Stimulated activated CD8-positive, alpha-beta memory T cell treated with anti-CD3 and anti-CD28 coated beads, Interleukin-2, amount 100 ng/mL, for 1 hour (primary cell): ENCODE measurements at places on chromosomes 7 and 10.

DNA sequence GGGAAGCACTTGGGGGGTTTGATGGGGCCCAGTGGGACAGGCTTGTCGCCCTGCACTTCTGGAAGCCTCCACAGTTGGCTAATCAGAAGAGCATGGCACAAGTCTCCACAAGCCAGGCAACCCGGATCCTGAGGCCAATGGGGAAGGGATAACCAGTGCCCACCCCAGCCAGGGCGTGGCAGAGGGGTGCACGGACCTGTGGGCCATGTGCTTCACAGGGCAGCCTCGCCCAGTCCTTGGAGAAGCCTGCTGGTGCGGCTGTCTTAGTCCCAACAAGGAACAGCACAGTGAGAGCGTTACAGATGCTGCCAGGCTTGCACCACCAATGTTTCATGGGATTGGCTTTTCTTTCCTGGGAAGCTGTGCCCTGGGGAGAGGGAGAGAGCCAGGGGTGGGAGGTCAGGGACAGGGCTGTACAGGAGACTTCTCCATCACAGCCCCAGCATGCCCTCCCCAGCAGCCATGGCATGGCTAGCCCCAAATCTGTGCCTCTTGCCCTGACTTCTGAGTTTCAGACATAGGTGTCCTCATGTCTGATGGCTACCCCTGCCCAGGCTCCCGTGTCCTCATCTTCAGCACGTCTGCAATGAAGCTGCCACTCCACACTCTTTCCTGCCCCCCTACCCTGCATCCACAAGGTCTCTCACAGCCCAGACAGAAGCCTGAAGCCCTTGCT, 116.0 kb downstream of the PTPN20 start:
- no peak for DNase-seq

DNA sequence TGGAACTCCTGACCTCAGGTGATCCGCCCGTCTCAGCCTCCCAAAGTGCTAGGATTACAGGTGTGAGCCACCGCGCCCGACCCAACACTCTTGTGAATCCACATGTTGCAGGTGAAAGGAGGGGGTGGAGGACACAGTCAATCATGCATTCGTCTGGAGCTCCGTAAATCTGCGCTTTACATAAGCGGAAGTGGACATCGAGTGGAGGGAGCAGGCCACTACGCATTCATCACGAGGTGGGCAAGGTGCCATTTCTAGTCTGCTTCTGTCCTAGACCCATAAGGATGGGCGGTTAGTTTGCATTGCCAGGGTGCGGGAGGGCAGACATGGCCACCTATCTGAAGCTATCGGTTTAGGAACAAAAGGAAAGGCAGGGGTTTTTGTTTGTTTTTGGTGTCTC, 225.2 kb upstream of the TCERG1L start:
- DNase-seq = no peak

DNA sequence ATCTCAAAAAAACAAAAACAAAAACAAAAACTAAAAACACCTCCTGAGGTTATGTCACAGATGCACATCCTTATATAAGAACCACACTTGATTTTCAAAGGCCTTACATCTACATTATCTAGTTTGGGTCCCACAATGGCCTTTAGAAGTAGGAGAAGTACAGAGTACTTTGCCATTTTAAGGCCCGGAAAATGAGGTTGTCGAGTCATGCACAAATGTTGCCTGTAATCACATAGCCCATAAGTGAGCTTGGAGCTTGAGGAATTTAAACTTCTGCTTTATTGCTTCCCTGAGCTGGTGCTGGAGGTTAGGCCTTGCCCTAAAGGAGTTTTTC, 9.7 kb upstream of the MKRN1 start:
- no peak for DNase-seq

- DNase-seq = no peak
These were observed 19.9 kb downstream of the SLC29A3 start for GRCh38 chr10:71338728-71339495.

- DNase-seq = no peak
These were observed 13.0 kb downstream of the DOCK1 start for GRCh38 chr10:126917975-126918908.

DNA sequence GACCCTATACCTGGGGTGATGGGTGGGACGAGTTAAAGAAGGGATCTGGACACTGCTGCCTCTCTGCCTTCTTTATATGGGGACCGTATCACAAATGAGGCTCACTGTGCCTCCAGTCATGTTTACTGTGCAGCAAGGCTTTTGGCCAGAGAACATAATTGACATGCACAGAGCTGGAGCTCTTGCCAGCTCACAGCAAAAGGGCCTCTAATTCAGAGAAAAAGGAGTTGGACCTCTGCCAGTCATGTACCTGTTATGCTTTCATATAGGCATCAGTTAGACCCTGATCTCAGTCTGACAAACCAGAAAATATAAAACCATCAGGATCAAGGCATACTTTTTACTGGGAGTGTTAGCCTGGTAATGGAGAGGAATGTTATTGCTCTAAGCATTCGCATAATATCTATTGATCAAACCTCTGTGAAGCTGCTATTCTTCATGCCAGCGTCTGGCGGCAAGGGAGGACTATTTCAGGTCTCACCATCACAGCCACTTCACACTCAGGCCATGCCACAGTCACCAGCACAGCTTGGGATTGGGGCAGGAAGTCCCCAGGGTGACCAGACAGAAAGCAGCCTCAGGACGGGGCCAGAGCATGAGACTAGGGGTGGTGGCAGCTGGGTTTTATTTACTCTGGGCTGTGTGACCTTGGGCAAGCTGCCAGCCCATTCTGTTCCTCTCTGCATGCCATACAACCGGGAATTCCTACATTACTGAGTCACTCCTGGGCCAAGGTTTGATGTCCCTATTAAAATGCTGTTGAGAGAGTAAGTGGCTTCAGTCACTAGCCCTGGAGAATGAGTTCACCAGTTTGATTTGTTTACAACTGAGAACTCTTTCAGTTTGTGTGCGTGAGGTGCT, 90.1 kb downstream of the NPSR1 start:
- DNase-seq = no peak

- DNase-seq = no peak
These were observed 13.0 kb upstream of the DLX6 start for GRCh38 chr7:96992192-96993005.

GRCh38 chr7:45721686-45722598, 147.8 kb downstream of the ADCY1 start:
- no peak for DNase-seq

GRCh38 chr7:370775-371118, 80.8 kb downstream of the FOXL3 start:
- no peak for DNase-seq
